ENCODE measurements at places on chromosomes 11 and 22.

GRCh38 chr11:122717264-122717867, 61.8 kb downstream of the UBASH3B start:
- DNase-seq: peak; percentile 38

DNA sequence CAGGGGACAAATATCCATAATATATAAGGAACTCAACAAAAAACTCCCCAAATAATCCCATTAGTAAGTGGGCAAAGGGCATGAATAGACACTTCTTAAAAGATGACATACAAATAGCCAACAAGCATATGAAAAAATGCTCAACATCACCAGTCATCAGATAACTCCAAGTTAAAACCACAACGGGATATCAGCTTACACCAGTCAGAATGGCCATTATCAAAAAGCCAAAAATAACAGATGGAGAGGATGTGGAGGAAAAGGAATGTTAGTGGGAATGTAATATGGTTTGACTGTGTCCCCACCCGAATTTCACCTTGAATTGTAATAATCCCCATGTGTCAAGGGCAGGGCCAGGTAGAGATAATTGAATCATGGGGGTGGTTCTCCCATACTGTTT, 350.1 kb downstream of the GUCY1A2 start:
- DNase-seq: no peak

DNA sequence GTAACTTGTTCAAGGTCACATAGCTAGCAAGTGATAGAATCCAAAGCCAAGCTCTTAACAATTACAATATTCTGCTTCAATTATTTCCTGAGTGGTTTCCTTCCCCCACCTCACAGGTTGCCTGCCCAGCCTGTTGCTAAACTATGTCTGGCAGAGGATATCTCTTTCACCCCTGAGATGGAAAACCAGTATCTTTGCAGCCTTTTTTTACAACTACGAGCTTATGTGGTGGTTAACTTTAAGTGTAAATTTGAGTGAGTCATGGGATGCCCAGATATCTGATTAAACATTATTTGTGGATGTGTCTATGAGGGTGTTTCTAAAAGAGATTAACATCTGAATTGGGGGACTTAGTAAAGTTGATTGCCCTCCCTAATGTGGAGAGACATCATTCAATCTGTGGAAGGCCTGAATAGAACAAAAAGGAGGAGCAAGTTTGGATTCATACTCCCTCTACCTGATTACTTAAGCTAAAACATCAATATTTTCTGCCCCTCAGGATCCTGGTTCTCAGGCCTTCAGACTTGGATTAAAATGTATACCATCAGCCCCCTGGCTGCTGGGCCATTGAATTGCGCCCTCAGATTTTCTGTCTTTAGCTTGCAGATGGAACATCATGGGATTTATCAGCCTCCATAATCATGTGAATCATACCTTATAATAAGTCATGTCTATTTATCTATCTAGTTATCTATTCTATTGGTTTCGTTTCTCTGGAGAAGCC, 911.9 kb downstream of the METTL15 start:
- no peak for DNase-seq

GRCh38 chr11:79067352-79067679, 373.5 kb downstream of the TENM4 start:
- no peak for DNase-seq

GRCh38 chr22:29885610-29886009, 2.6 kb downstream of the MTMR3 start:
- DNase-seq: no peak

GRCh38 chr11:40722179-40722795, 737.2 kb downstream of the LRRC4C start:
- DNase-seq: no peak

- DNase-seq: no peak
Observed at GRCh38 chr22:49956418-49956770, 4.2 kb upstream of the PIM3 start.

GRCh38 chr22:36334821-36335603, 52.8 kb downstream of the MYH9 start:
- DNase-seq: no peak

- no peak for DNase-seq
Observed at GRCh38 chr11:128346804-128347203, 240.6 kb downstream of the ETS1 start.

DNA sequence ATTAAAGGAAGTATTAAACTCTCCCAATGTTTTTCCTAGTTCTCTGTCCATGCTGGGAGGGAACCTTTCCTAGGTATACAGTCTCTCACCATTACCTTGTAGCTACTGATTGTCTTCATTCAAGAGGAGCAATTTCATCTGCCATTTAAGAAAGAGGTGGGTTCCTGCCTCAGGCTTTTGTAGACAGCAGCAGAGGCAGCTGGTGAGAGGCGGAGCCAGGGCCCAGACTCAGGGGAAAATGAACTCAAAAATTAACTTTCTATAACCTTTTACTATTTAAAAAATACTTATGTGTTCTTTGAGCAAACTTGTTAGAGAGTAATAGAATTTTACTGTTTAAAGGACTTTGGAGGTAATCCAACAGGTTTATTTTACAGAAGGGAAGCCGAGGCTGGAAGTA, 133.0 kb downstream of the SNX19 start:
- DNase-seq: no peak

GRCh38 chr22:46052331-46052771, 75.4 kb upstream of the WNT7B start:
- DNase-seq: no peak

GRCh38 chr11:70508231-70508480, 109.8 kb downstream of the CTTN start:
- no peak for DNase-seq

- peak; percentile 25 for DNase-seq
Observed at GRCh38 chr11:61580271-61580888, 496 bp downstream of the SYT7 start.

DNA sequence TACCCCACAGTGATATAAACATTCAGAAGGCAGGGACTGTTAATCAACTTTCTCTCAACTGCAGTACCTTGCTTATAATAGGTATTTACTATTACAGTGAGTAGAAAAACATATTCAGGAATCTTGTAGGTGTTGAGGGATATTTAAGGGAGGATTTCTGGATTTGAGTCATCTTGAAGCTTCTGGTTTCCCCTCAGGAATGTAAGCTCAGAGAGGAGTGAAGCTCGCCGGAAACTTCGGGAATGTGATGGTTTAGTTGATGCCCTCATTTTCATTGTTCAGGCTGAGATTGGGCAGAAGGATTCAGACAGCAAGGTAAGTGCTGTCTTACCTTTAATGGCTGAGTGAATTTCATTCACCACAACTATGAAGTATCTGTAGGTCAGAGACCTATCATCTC, 42.9 kb downstream of the CTNND1 start:
- DNase-seq: no peak

DNA sequence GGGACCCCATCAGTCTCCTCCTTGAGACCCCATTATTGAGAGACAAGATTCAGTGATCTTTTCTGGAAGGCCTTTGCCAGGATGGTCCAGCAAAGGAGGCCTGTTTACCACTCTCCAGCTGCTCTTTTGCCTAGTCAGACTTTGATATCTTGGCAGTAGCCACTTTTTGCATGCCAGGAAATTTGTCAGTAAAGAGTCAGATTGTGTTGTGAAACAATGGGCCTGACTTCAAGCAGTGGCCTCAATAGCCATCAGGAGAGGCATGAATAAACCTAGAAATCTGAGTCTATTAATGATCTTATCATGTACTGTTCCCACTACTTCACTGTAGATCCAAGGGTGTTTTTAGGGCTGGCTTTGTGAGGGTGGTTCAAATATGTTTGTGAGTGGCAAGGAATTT, 479.4 kb downstream of the JRKL start:
- no peak for DNase-seq

- no peak for DNase-seq
Observed at GRCh38 chr22:28563636-28564035, 116.0 kb downstream of the TTC28 start.

DNA sequence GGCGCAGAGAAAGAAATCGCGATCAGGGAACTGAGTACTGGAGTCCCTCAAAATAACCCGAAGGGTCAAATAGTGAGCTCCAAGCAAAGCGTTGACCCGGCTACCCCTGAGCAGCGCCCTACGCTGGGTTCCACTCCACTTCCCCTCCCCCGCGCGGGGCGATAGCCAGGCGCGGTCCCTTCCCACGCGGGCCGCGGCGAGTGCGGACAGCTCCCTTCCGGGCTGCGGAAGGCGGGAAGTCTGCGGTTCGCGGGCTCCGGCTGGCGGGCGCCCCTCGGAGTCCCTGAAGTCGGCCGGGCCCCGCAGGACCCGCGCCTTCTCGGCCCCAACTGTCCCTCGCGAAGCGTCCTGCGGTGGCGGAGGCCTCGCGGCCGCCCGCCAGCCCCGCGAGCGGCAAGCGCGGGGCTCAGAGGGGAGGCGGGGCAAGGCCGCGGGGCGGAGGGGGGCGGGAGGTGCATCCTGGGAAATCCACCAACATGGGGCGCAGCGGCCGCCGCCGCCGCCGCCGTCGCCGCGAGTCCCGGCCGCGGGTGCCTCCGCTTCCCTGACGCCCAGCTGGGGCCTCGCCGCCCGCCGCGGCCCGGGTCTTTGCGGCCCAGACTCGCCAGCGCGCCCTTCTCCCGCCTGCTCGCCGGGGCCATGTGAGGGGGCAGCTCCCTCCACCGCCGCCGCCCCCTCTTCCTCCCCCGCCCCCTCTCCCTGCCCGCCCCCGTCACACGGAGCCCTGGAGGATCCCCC, at the start of gene QSER1:
Gene QSER1 (plus strand): TSS at position 457 of the 738 bp plus-strand sequence. CDS start 315 bp downstream, outside the sequence.
- peak; percentile 74 for DNase-seq

DNA sequence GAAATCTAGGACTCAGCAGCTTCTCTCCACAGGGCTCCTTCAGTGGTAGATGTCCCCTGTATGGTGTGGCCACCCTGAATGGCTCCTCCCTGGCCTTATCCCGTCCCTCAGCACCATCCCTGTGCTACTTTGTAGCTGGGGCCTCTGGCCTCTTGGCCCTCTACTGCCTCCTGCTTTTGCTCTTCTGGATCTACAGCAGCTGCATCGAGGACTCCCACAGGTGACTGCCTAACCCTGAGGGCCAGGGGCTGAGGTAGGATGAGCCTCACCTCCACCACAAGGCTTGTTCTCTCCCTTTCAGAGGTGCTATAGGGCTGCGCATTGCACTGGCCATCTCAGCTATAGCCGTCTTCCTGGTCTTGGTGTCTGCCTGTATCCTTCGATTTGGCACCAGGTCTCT, 1.8 kb downstream of the TMEM179B start:
- no peak for DNase-seq

GRCh38 chr22:25120093-25120561, 79.5 kb upstream of the CRYBB3 start:
- no peak for DNase-seq

DNA sequence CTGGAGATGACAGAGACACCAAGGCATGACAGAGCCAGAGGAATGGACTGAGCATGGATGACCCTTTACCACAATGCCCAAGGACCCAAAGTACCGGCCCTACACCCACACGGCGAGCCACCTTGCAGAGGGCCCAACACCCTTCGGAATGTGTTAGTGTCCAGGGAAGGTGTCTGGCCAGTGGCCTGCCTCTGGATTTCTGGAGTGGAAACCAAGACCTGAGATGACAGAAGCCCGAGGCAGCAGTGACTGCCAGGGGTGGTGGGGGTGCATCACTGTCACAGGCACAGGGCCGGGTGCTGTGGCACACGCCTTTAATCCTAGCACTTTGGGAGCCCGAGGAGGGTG, 28.7 kb downstream of the PDGFB start:
- no peak for DNase-seq

DNA sequence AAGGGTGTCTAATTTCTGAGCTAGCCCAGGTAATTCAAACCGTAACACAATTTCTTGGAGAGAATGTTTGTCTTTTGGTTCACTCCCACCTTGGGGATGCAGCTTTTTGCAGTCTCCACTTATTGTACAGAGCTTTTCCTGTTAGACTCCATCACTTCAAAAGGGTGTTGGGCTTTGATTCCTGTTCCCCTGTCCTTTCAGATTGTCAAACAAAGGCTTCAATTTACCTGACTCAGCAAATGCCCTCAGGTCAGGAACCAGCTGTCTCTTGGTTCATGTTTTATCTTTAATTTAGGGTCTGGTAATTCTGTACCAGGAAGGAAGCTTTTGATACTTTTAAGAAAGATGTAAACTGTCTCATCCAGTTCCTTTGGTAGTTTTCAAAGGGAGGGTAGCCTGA, 880.6 kb downstream of the NTM start:
- no peak for DNase-seq

DNA sequence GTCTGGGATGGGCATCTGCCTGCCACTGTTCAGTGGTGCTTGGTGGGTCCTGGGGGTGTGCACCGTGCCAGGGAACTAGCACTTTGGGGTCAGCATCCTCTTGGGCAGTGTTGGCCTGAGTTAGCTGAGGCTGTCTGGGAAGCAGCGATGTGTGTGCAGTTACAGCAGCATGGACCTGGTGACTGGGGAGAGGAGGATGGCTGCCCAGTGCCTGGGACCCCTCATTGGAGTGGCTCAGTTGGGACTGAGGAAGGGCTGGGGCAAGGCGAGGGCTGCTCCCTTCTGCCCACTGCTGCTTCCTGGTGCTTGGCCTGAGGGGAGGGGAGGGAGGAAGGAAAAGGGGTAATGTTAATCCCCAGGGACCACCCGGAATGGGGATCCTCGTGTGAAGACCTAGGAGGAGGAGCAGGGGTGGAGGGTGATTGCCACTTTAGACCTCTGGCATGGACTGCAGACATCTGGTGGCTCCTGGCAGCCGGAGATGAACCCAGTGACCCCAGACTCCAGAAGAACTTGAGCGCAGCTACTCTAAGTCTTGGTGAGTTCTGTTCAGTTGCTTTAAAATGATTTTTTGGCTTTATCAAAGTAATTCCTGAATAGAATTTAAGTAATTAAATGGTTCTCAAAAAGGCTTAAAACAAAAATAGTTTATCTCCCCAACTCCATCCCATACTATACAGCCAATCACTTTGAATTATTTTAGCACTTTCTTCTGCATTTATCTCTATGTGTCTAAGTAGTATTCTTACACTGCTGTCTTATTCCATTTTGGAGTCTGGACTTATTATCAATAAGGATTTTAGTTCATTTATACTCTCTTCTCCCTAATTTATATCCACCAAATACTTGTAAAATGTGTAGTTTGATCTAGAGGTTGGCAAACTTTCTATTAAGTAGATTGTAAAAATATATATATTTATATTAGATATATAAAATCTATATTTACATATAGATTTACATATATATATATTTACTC, 15.4 kb upstream of the TMEM191C start:
- no peak for DNase-seq

DNA sequence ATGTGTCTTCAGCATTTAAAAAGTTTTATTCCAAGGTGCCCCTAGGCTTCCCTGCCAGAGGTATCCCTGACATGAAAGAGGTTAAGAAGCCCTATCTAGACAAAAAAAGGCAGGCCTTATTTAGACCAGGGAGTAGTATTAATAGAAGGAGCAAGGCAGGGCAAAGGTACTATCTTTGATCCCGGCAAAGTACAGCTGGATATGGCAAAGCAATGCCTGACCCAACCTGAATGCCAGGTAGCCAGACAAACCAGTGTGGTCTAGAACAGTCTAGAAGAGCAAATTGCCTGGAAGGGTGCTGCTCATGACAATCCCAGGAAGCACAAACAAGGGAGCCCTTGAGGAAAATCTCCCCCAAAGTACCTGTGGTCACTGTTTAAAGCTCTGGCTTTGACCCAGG, 62.6 kb upstream of the SYT13 start:
- DNase-seq: no peak

DNA sequence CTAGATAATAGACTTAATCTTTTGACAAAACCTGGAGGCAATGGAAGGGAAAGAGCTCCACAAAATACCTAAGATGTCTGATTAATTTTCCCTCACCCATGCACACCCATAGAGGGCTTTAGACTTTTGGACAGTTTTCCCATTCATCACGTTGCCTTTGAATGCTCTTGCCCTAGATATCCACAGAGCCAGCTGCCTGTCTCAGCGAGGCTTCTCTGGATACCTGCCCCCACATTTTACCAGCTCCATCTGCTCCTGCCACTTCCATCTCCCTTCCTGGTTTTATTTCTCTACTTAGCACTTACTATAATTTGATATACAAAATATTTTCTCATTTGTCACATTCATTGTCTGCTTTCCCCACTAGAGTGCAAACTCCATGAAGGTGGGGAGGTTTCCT, 136.8 kb downstream of the FDX1 start:
- DNase-seq: no peak

Measured in activated B cell treated with CpG ODN at 0.5 μM for 24 hours (primary cell).